ENCODE measurements at places on chromosomes 13 and 19. TPM values are rescaled to one million over a fixed set of nuclear protein-coding genes. Genes with fewer than 3 reads are reported as not detected.
A peak's percentile ranks its signal among the peaks of the same experiment; 100 is the strongest.

DNA sequence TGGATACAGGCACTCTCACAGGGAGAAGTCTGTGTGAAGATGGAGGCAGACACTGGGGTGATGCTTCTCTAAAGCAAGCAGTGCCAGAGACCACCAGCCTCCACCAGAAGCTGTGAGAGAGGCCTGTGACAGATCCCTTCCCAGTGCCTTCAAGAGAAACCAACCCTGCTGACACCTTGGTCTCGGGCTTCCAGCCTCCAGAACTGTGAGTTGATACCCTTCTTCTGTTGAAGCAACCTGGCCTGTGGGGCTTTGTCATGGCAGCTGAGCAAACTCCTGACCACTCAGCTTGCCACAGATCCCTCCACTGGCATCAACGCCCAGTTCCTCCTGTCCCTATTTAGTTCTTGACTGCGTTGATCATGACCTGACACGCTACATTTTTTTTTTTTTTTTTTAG lies 29.0 kb downstream of the ELAVL1 start:
- DNase-seq = no peak

DNA sequence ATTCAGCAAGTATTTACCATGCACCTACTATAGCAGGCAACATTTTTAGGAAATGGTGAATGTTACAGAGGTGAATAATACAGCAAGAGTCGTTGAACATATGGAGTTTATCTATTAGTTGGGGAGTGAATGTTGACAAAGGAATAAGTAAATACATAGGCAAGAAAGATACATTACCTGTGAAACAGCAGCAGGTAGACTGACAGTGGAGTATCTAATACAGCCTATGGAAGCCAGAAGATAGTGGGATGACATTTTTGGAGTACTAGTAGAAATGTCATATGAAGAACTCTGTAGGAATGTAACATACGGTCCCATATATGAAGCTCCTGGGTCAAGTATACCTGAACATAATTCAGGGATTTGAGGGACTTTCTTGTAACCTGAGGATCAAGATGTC lies 2.1 kb upstream of the TNFSF11 start:
- no peak for DNase-seq

- DNase-seq = no peak
These were observed 13.7 kb upstream of the SMARCA4 start for GRCh38 chr19:10946958-10947657.

DNA sequence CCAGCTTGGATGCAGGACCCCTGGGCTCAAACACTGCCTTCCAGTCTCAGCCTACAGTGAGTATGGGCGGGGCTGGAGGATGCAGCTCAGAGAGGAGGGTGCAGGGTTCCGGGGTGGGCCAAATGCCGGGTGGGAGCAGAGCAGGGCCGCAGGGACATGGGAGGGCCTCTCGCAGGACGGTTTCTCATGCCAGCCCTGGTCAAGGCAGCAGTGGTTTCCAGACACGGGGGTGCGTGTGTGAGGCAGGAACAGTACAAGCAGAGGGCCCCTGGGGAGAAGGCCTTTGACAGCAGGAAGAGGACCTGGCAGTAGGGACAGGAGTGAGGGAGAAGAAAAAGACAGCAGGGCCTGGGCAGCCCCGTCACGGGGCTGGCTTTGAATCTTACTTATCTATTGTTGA lies 34.1 kb downstream of the CRTC1 start:
- DNase-seq = no peak

DNA sequence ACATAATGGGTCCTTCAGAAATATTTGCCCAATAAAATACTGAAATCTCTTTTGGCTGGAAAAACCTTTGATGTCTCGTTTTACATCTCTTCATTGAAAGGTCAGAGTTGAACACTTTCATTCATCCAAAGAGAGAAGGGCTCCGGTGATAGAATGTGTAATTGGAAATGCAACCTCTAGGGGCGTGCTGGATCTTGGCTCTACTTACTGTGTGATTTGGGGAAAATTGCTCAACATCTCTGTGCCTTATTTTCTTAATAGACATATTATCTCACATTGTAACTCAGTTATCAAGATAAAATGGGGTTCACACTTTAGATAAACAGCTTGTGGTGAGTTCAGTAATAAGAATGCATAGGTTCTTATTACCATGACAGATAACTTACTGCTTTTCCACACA lies 1444.1 kb downstream of the SLITRK5 start:
- no peak for DNase-seq

DNA sequence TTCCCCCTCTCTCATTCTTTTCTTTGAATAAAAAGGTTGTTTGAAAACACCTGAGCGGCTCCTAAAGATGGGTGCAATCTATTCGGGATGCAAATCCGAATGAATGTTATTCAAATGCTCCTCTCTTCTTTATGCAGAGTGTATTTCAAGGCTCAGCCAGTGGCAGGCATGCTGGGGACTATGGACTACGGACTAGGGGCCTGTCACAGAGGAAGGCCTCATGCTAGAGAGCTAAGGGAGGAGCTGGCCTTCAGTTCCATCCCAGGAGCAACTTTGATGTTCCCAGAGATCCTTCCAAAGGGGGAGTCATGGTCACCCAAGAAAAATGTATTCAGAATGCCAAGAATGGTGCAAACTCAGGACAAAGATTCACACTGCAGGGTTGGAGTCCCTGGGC lies 9.3 kb downstream of the ALOX5AP start:
- DNase-seq = no peak

DNA sequence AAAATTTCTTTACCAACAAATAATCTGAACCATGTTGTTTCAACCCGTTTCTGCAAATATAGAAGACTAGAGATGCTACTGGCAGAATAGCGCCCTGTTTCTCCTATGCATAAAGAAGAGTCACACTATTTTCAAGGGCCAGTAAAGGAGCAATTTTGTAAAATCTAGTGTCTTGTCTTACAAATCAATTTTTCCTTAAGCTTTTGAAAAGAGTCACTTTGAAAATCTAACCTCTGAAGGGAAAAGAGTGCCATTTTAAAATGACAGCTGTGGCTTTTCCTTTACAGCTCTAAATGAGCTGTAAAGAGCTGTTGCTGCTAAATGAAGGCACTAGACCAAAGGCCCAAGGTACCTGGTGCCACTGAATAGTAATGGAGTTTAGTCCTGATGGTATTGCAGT lies 16.9 kb upstream of the GTF2F2 start:
- no peak for DNase-seq

DNA sequence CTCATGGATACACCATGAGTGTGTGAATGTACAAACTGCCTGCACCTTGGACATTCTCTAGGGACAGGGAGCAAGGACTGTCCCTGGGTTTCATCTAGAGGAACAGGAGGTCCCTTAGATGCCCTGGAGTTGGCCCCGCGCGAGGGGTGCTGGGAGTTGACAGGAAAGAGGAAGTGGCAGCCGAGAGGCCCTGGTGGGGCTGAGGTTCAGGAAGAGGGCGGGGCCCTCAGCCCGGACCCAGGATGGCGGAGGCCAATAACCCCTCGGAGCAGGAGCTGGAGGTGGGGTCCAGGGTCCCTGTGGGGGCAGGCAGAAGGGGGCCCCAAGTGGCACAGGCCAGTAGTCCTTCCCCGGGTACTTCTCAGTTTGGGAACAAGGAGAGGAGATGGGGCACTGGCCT lies 6.9 kb downstream of the PKN1 start:
- no peak for DNase-seq

DNA sequence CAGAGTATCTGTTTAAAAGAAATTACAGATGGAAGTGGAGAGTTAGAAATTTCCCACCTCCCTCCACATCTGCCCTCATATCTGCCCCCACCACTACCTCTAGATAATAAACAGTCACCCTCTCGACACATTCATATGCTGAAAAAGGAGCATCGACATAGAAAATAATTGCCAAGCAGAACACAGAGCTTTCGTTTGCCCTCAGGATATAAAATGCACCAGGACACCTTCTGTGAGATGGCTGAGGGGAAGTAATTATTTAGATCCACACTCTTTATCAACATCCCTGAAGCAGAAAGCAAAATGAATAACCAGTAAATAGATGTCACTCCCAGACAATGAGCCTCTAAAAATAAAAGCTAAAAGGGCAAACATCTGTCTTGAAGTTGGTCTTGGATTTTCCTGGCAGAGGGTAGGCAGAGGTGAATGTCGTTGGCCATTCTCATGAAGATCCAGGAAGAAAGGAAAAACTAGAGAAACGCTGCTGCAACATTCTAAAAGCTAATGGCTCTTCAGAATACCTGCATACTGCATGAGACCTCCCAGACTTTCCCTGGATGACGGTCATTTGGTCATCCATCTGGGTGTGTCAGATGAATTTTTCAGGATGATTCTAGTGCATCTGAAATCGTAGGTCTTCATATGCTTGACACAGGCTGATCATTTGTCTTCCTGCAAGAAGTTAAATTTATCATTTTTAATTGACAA lies 527.5 kb downstream of the RFC3 start:
- no peak for DNase-seq

DNA sequence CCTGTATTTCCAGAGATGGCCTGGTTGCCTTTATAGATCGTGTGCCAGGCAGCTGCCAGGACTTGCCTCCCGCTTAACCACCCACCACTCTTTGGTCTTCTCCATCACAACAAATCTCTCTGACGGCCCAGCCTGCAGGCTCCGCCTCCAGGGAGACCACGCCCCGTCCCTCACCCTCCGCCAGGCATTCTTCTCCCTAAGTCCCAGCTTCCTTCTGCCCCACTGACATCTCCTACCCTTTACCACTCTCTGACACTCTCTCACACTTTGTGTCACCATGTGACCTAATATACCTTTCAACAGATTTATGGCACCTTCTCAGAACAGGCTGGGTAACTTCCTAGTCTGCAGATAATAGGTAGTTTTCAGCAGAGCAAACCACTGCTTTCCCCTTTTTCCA lies 95.1 kb downstream of the CAB39L start:
- no peak for DNase-seq

DNA sequence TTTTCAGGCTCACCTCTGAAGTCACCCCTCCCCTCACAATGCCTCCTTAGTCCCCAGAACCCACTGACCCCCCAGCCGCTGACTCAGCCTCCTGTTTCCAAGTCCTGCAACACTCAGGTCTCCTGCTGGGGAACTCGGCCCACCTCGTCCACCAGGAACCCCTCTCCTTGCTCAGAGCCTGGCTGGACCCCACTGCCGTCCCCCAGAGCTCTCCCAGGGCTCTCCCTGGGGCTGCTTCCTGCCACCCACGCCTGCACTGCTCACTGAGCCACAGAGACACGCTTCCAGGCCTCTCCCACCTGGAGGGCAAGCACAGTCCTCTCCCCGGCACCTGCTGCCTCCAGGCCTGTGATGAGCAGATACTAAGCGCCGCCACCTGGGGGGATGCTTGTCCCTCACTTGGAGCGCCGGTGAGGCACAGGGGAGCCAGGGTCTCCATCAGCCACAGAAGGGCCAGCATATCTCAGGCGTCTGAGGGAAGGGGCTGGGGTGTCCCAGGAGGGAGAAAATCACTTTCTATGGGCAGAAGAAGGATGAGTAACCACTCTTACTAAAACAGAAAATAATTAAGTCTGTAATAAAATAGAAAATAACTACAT lies 53.8 kb downstream of the KLF2 start:
- no peak for DNase-seq

DNA sequence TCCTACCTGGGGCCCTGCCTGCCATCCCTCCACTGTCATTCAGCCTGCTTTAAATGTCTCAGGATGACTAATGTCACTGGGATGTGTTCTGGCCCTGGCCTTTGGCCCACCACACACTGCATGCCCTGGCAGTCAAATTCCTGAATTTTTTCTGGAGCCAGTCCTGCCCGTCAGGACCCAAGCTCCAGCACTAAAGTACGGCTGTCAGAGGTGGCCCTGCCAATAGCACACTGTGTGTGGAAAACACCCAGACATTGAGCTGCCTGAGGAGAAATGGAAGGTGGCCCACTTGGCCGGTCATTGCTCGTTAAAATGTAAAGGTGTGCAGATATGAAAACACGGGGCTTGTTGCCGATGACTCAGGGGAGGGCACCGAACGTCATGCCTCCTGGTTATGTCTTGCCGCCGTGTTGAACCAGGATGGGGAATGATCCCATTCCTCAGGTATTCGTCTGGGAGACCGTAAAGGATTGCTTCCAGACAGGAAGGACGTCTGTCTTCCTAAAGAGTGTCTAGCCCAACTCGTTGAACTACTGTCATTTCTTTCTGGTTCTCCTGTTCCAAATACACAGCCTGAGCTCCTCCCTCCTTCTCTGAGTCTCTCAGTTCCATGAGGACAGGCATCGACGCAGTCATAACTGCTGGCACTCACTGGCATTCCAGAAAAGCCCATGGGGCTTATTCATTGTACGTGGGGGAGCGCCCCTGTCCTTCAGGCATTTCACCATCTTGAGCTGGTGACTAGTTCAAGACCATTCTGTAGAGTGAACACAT lies 40.6 kb downstream of the COL4A2 start:
- DNase-seq = peak; percentile 64

DNA sequence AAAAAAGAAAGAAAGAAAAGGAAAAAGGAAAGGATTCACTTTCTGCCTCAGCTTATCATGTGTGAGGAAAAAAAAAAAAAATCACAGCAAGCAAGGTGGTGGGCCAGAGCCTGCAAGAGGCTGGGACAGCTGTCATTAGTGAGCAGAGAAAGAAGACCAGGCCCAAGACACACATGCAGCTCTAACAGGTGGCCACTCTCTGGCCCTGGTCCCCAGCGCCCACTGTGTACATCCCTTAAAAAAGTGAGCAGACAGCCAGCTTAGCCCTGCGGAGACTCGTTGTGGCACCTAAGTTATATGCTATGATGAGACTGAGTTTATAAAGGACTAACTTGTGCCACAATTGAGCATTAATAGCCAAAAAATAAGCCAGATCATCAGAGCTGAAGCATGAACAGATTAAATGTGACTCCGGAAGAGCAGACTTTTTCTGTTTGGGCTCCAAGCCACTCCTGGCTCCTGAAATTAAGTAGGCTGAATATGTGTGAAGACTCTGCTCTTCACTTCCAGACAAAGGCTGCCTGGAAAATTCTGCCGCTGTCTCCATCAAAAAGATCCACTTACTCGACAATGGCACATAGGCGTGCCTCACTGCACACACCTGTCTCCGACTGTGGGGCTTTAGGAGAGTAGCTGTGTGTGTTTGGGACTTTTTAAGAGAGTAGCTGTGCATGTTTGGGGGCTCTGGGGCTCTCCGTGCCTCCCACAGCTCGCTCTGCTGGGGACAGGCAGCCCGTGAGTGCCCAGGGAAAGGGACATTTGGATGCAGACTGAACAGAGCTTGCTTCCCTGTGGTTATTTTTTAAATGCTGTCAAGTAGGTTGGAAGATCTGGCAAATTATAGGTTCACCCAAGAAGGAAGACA lies 55.0 kb downstream of the LATS2 start:
- no peak for DNase-seq

- DNase-seq = no peak
These were observed 1016.0 kb downstream of the UQCRFS1 start for GRCh38 chr19:28196961-28197360.

GRCh38 chr19:33554821-33555220 lies 33.2 kb upstream of the PEPD start:
- no peak for DNase-seq

The KLK2 gene
- total RNA-seq = not detected

The KLK15 gene
- not detected for total RNA-seq

The EMP3 gene
- 44.7 TPM for total RNA-seq

The NUMBL gene
- total RNA-seq = 48.4 TPM

The EEF1AKMT1 gene
- 10.7 TPM for total RNA-seq

The MLNR gene
- total RNA-seq = not detected

The KASH5 gene
- not detected for total RNA-seq

The KLHL1 gene
- 0.34 TPM for total RNA-seq

The GADD45GIP1 gene
- 64.6 TPM for total RNA-seq

The TINCR gene
- not detected for total RNA-seq

The OR10H1 gene
- not detected for total RNA-seq

The PNMA8A gene
- 3.3 TPM for total RNA-seq

The GPR12 gene
- total RNA-seq = not detected

Measured in glomerular endothelial cell (primary cell).